ENCODE measurements at places on chromosomes 1 and 21.
A peak's percentile ranks its signal among the peaks of the same experiment; 100 is the strongest.

DNA sequence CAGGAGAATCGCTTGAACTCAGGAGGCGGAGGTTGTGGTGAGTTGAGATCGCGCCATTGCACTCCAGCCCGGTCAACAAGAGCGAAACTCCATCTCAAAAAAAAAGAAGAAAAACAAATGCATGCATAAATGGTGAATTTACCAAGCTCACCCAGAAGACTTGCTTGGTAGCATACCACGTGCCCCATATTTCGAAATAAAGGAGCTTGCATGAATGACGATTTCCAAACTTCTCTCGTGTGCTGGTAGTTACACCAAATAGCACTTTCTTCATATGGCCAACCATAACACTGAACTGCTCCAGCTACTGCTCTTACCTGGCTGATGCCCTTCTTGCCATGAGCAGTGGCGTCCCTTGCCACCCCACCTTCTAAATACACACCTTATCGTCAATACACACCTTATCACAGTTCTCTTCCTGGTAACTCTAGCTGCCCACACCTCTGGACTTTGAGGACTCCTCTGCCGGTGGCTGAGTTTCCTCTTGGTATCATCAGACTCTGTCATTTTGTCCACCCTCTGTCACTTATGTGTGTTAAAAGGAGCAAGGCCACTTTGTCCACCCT, 2.8 kb downstream of the DOP1B start:
- no peak for DNase-seq

DNA sequence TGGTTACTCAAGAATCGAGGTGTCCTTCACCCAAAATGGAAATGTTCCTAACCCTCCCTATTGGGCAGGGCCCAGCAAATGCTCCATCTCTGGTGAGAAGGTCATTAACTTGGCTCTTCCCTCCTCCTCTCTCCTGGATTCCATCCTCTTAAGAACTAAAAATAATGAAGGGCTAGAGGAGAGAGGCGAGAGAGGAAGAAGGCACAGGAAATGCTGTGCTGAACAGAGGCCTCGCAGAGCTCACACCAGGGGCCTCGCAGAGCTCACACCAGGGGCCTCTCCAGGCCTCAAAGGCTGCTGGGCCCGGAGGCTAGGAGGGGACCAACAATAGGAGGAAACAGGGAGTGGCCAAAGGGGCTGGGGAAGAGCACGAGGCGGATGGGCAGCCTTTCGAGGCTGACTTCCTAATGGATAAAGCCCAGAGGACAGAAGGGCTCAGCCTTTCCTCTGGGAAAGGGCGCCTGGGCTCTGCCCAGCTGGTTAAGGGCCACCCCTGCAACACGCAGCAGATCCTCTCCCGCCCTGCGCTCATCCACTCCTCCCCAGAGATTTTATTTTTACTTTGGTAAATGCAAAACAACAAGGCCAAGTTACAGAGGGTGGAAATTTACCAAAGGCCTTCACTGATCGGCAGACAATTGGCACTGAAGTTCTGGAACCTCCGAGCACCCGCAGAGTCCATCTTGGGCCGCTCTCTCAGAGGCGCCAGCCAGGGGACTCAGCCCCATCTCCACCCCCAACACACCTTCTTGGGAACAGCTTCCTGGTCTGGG, 78.5 kb downstream of the ITPKB start:
- DNase-seq, result no peak

- DNase-seq, result no peak
Measured at GRCh38 chr1:86504895-86505563, 36.3 kb downstream of the CLCA1 start.

DNA sequence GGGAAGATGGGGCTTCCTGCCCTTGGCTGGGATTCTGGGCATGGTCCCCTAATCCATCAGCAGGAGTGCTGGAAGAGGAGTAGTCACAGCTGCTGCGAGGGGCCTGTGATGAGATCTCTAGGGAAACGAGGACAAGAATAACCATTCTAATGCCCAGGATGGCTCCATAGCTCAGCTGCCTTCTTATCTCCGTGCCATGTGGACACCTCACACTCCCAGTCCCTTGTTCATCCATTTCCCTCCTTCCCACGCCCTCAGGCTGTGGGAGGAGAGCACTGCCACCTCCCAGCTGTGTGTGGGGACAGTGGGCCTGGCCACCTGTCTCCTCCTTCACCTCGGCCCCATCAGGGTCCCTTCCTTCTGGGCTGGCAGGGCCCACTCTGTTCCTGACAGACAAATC, 16.1 kb upstream of the ETV3 start:
- no peak for DNase-seq

DNA sequence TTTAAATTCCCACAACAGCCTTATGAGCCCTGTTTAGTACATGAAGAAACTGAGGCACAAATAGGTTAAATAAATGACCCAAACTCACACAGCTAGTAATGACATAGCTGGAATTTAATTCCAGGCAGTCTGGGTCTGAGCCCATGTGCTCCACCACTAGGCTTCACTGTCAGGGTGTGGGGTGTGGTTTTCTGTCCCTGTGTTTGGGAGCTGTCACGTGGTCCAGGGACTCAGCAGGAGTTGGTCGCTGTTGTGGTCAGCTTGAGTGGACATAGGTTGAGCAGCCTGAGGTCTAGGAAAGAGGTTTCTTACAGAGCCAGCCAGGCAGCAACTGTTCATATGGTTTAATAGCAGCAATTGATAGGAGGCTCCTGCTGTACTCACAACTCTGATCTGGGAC, 28.0 kb upstream of the KCNA10 start:
- DNase-seq, result no peak

GRCh38 chr1:8373581-8374241, 55.8 kb downstream of the SLC45A1 start:
- DNase-seq, result no peak

- DNase-seq, result no peak
Measured at GRCh38 chr1:151799179-151800022, 5.8 kb downstream of the LINGO4 start.

GRCh38 chr1:192270398-192270797, 46.4 kb upstream of the RGS21 start:
- DNase-seq, result no peak

GRCh38 chr1:168706391-168706992, 22.5 kb downstream of the DPT start:
- no peak for DNase-seq

- no peak for DNase-seq
Measured at GRCh38 chr1:71014178-71014579, 33.4 kb downstream of the PTGER3 start.

GRCh38 chr1:155061381-155062150, 2.0 kb upstream of the EFNA4 start:
- DNase-seq, result peak; percentile 98

DNA sequence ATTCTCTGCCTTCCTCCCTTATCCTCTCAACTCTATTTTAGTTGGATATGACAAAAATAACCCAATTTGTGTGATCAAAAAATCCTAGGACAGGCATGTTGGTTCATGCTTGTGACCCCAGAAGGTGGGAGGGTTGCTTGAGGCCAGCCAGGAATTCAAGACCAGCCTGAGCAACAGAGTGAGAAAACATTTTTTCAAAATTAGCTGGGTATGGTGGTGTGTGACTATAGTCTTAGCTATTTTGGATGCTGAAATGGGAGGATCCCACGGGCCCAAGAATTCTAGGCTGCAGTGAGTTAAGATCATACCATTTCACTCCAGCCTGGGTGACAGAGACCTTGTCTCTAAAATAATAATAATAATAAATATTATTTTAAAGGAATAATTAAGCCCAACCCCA, 1383.1 kb upstream of the ADGRL2 start:
- DNase-seq, result no peak

DNA sequence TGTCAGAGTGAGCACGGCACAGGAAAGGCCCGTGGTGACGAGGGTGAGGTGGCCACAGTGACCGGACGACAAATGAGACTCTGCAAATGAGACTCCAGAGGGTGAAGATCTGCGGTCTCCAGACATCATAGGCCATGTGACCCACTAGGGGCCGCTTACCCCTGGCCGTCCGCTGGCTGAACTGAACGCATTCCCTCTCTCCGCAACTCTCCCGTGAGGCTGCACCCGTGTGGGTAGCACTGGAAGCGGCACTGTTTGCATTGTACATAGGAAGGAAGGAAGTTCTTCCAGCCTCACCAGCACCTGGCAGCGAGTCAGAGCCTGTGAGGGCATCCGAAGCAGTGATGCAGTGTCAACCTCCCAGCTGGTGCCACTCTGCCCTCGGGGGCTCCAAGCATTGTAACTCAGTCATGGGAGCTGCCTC, 23.6 kb upstream of the SPSB1 start:
- DNase-seq, result no peak

DNA sequence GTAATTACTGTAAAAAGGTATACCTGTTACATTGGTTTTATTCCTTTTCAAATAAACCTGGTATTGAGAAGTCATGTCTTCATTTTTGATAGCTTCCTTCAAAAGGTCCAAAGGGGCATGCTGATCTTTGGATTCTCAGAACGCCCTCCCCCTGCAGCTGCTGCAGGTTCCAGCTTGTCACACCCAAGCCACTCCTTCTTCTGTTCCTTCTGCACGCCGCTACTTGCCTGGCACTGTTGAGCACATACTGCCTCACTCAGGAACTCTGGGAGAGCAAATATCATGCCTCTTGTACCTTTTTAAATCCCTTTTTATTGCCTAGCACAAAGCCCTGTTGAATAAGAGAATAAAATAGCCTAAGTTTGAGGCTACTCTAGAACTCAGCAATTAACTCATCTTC, 136.9 kb downstream of the BARHL2 start:
- DNase-seq, result no peak

DNA sequence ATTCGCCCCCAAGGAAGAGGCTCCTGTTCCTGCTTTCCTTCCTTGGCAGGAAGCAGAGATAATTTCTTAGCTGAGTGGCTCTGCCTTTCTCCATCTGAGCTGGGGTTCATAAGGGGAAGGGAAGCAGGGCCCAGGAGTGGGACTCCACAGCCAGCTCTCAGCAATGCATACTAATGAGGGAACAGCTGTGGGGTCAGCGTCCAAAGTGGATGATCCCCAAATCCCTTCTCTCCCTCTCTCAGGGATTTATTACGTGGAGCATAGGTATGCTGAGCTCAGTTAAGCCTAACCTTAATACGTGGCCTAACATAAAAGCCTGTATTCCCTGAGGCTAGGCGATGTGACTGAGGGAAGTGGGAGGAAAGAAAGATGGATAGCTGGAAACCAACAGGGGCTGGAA, 87.3 kb upstream of the CTTNBP2NL start:
- DNase-seq, result no peak

GRCh38 chr21:29812947-29813346, 126.8 kb downstream of the GRIK1 start:
- DNase-seq, result no peak

DNA sequence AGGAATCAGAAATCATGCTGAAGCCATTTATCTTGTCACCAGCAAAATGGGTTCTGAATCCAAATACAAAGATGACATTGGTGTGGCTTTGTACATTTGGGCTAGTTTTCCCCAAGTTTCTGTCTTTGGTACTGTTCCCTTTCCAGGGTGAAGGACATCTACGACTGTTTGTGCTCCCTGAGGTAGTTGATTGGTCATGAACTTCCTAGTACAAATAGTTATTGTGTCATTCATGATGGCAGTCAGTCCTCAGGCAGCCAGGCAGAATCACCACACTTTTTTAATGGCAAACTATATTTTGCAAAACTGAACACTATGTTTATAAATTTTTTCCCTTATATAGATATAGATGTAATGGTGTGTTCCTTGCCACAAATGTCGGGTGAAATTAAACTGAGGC, 46.0 kb downstream of the CEP350 start:
- DNase-seq, result no peak

- DNase-seq, result no peak
Measured at GRCh38 chr1:14742181-14742980, 143.9 kb downstream of the KAZN start.

DNA sequence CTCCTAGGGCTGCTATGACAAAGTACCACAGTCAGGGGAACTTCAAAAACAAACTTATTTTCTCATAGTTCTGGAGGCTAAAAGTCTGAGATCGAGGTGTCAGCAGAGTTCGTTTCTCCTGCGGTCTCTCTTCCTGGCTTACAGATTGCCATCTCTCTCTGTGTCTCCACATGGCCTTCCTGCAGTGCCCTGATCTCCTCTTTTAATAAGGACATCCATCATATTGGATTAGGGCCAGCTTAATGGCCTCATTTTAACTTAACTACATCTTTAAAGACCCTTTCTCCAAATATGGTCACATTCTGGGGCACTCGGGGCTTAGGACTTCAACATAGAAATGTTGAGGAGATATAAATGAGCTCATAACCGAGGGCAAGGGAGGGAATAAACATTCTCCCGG, 12.2 kb downstream of the C1orf74 start:
- DNase-seq, result no peak

- DNase-seq, result no peak
Measured at GRCh38 chr21:16713331-16714117, 799.3 kb upstream of the CXADR start.

GRCh38 chr1:27418326-27419185, 26.1 kb downstream of the GPR3 start:
- peak; percentile 60 for DNase-seq

GRCh38 chr21:46150073-46150472, 5.3 kb downstream of the FTCD start:
- DNase-seq, result no peak

- no peak for DNase-seq
Measured at GRCh38 chr1:165847486-165847885, 20.1 kb downstream of the UCK2 start.

DNA sequence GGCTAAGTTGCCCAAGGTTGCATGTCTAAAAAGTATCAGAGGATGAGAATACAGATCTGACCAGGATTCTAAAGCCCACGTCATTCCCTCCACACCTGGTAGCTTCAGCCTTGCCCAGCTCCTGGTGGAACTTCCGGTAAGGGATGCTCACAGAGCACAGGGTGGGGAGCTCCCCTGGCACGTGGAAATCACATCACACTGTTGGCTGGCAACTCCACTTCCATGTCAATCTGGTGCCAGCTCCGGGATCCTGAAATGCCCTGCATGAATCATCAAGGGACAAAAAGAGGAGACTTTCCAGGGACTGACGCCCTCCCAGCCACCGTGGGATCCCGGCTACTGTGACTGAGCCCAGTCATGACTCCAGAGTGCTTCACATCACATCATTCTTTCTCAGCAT, 12.4 kb upstream of the BCAR3 start:
- DNase-seq, result no peak

GRCh38 chr1:226604560-226605317, 56.2 kb downstream of the STUM start:
- DNase-seq, result no peak

GRCh38 chr1:76746206-76746605, 121.1 kb upstream of the ST6GALNAC5 start:
- DNase-seq, result no peak

- DNase-seq, result no peak
Measured at GRCh38 chr1:91913018-91913417, 27.1 kb upstream of the TGFBR3 start.

DNA sequence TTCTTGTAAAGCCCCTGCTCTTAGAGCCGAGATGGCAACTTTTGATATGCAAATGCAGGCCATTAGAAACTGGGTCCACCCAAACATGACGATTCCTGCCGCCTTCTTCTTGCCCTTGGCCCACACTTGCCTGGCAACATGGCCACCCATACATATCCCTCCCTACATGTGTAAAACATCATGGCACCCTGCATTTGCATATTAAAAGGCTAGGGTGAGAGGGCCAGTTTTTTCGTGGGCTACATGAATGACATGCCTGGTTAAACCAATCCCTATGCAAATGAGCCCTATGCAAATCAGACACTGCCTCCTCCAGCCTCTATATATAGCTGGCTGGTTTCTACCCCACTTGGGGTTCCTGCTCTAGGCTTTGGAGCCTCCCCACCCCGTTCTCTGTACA, 18.8 kb downstream of the PLA2G2A start:
- DNase-seq, result no peak

Data from stimulated activated CD4-positive, alpha-beta T cell treated with anti-CD3 and anti-CD28 coated beads, Interleukin-2, amount 100 ng/mL, for 24 hours (primary cell).